ENCODE measurements at places on chromosomes 3 and 15.

DNA sequence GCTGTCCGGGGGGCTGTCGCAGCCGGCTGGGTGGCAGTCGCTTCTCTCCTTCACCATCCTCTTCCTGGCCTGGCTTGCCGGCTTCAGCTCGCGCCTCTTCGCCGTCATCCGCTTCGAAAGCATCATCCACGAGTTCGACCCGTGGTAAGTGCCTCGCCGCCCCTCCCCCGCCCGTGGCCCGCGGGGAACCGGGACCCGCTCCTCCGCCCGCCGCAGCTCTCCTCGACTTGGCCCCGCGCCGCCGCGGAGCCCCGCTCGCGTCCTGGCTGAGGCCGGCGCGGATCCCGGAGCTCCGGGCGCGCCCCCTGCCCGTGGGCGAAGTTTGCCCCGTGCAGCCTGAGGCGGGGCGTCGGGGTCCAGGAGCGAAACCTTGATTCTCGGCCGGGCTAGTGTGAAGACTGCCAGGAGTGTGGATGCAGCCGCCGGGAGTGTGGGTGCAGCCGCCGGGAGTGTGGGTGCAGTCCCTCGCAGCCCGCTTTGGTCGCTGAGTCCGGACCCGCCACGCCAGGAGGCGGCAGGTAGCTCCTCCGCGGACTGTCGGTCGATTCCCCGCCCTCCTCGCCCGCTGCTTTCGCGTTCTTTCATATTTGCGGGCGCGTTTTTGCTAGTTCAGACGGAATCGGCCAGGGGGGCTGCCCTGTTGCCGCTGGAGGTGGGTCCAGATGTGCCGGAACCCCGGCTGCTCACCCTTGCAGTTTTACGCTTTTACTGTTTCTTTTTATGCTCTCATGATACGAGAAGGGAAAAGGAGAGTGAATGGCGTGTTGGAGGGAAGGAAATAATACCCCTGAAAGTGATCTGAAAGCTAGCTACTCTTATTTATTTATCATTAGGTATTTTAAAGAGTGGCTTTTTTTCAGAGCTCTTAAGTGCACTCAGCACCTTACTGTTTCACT is 692 bp downstream of the STT3B start:
- DNase-seq, result peak; percentile 32

GRCh38 chr3:133384331-133385027 is 15.4 kb upstream of the BFSP2 start:
- no peak for DNase-seq

DNA sequence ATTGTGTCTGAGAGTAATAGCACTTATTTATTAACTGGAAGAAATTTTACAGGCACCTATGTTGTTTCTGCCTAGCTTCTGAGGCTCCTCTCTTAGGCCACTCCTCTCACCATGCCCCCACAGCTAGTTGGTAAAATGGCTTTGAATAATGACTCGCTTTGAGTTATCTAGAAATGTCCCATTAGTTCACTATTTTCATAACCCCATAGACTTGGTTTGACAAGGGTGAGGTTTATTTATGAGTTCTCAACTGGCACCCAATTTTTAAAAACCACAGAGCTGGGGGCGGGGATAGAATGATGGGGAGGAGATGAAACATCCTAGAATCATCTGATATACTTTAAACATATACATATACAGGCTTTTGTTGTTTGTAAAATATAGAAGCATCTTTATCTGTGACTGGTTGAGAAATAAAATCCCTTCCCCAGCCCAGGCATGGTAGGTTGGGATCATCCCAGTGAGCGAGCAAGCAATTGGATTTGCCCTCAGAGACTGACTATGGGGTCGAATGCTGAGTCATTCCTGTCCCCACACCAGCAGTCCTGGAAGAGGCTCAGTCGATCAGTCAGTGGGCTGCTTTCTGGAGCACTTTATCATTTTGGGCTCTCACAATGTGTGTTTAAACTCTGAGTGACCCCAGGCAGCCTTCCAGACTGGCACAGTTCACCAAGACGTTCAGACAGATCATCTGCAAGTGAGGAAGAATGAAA is 60.2 kb upstream of the TSEN2 start:
- DNase-seq, result no peak

DNA sequence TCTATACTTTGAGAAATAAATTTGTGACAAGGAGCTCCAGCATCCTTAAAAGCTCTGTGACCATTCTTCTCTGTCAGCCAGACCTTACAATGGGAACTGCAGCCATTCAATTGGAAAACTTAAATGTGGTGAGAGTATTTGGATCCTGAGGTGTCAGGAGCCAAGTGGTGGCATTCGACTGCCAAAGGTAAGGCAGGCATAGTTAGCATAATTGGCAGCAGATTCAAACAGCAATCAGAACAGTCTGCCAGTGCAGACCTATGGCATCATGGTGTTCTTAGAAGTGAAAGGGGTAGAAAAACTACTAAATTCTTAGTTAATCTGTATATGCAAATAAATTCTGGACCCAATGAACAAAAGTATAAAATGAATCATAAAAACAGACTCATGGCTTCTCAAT is 18.2 kb upstream of the FNDC3B start:
- no peak for DNase-seq

GRCh38 chr15:22930782-22931484 is 49.2 kb downstream of the CYFIP1 start:
- DNase-seq, result no peak

- DNase-seq, result no peak
Observed at GRCh38 chr3:14492948-14493881, 46.9 kb downstream of the GRIP2 start.

- DNase-seq, result no peak
Observed at GRCh38 chr3:184619369-184619768, 57.8 kb downstream of the EPHB3 start.

- DNase-seq, result peak; percentile 73
Observed at GRCh38 chr3:138914870-138915502, 32.0 kb downstream of the FOXL2 start.

Data from inflammatory macrophage treated with lipopolysaccharide for 1 hour (primary cell).